ENCODE measurements at places on chromosomes 1 and 21.

DNA sequence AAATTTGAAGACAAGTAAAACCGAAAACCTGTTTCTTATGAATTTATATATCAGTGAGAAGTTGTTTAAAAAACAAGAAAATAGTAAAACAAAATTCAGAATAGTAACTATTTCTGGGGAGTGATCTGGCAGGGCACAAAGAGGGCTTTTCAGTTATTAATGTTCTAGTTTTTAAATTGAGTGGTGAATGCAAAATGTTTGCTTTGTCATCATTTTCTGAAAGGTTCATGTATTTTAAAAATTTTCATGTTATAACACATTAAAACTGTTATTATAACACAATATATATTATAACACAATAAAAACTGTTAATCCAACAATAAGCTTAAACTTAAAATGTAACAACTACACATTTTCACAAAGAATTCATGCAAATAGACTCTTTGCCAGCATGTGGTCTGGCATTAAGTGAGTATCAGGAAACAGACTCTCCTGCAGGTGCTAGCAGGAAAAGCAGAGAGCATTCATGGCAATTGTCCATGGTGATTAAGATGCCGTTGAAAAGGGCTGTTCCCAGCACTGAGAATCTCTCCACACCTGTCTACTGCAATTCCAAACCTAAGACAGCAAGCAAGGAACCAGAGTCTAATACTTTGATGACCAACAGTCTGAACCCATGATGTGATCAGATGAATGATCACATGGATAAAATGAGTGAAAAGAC lies 204.9 kb downstream of the TBX15 start:
- DNase-seq = no peak

GRCh38 chr21:44800103-44800502 lies 1.5 kb downstream of the UBE2G2 start:
- no peak for DNase-seq

DNA sequence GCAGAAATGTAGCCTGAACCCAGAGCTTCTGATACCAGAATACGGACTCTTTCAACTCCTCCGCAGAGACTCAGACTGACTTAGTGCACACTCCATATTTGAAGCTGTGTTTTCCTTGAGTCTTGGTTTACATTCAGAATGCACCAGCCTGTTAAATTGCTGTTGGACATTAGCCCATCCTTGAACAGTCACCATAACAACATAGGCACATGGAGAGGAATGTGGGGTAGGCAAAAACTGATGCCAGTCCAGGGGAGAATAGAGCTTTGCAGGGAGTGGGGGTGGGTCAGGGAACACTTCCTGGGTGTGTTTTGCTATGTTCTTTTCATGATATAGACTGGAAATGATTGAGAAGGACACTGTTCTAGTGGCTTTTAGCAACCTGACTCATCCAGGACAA lies 76.3 kb upstream of the CACNA1E start:
- DNase-seq = no peak

DNA sequence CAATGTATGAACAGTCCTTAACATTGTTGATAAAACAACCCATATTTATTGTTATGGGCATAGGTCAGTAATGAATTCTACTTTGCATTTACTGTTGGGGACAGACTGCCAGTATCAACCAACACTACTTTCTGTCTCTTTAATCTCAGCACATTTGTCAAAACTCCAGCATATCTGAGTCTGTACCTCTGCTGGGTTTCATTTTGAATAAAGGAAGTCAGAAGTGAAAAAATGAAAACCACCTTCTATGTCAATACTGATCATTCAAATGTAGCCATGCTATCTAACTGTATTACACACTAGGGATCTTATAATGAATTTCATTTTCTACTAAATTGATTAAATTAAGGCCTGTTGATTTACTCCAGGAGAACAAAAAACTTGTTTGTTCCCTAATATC lies 24.2 kb upstream of the CXADR start:
- no peak for DNase-seq

DNA sequence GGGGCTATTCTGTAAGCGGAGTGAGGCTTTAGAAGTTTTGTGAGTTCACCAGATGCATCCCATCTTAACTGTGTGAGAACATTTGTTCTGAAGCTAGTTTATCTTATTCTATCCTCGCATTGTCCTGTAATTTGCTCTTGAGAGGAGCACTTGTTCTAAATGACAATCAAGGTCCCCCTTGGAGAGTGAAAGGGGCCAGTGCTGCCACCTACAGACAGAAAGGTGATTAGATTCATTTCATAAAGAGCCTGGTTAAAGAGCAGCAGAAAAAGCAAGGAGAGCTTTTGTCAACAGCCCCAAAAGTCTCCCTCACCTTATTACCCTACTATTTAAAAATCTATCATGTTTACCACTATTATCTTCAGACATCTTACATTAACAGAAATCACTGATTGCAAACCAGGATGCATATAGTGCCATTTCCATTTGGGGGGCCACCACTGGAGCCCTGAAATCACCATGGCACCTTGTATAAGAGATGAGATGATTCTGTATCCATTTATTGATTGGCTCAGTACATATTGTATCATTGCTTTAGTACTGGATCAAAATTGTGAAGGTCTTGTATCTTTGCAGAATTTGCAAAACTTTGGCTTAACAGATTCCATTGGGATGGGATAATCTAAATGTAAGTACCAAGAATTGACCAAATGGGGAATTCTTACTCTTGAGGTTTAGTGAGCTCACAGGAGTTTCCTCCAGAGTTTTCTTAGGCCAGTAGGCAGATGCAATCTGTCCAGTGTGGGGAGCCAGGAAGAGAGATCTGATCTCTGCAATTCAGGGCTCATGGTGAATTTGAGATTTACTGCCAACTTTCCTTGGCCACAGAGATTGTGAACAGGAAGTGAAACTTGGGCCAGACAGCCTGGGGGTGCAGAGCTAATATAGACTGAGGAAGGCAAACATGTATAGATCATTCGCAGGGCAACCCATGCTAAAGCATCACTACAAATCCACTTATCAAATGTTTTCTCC lies 64.3 kb upstream of the TRABD2B start:
- DNase-seq = no peak

DNA sequence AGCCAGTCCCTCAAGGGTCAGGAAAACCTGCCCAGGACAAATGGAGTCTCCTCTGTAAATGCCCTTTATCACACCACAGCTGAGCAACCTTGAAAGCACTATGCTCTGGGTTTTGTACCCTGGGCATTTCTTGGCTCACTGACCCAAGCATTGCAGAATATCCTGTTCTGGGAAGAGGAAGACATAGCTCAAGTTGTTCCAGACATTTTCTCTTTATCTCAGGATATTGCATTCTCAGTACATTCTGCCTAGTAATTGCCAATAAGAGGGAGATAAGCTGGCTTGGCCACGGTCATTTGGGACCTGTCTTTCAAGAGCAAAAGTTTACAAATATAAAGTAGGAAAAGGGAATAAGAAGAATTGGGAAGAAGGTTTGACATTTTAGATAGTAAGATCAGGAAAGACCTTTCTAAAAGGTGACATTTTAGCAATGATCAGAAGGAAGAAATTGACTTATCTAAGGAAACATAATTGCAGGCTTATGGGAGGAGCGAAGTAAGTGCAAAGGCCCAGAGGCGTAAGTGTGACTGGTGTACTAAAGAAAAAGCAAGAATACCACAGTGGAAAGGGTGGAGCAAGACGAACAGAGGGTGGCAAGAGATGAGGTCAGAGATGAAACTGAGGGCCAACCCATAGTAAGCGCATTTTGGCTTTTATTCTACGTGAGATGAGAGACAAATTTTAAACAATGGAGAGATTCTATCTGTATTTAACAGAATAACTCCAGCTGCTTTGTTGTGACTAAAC lies 394.0 kb upstream of the CXADR start:
- no peak for DNase-seq

DNA sequence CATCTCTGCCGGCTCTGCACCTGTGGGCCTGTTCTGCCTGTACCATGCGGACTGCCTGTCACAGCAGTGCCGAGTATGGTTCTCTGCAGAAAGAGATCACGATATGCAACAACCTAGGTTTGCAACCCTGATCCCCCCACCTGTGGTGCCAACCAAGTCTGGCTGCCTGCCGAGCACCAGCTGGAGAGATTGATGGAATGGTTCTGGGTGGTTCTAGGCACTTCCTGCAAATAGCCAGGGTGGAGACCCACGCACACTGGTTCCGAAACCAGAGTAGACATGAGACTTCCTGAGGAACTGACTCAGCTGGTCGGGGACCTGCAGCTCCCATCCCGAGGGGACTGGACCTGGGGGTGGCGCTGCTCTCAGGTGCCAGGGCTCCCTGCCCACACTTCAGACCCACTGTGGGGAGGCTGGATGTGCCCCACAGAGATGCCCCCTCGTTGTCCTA lies 5.4 kb downstream of the TPRG1L start:
- DNase-seq = no peak

- DNase-seq = no peak
These were observed 231.7 kb downstream of the HMCN1 start for GRCh38 chr1:185965870-185966269.

DNA sequence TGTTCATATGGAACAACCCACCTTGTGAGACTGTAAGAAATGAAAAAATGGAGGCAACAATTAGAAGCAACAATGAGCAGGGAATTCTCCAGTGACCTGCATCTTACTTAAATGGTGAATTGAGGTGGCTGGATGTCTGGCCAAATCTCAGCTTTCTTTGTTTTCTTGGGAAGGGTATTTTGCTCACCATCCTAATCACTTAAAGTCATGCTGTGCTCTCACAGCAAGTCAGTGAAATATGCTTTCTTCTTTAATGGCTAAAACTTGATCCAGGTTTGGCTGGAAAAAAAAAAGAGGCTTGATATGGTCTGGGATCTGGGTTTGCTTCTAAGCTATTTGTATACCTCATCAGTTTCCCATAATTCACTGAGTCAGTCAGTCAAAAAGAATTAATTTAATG lies 124.8 kb downstream of the ESRRG start:
- no peak for DNase-seq

- DNase-seq = no peak
These were observed 63.7 kb downstream of the SLC45A1 start for GRCh38 chr1:8381618-8382017.

- no peak for DNase-seq
These were observed 127.9 kb upstream of the MROH9 start for GRCh38 chr1:170807432-170807831.

- DNase-seq = no peak
These were observed 110.4 kb upstream of the C21orf91 start for GRCh38 chr21:17929510-17929909.

- no peak for DNase-seq
These were observed 18.8 kb downstream of the SLC26A9 start for GRCh38 chr1:205924460-205924790.

GRCh38 chr1:23191199-23191598 lies 22.5 kb upstream of the LUZP1 start:
- no peak for DNase-seq

- DNase-seq = no peak
These were observed 141.3 kb downstream of the ASTN1 start for GRCh38 chr1:177023249-177023648.

GRCh38 chr1:43057567-43057966 lies 98.9 kb upstream of the SLC2A1 start:
- DNase-seq = no peak

DNA sequence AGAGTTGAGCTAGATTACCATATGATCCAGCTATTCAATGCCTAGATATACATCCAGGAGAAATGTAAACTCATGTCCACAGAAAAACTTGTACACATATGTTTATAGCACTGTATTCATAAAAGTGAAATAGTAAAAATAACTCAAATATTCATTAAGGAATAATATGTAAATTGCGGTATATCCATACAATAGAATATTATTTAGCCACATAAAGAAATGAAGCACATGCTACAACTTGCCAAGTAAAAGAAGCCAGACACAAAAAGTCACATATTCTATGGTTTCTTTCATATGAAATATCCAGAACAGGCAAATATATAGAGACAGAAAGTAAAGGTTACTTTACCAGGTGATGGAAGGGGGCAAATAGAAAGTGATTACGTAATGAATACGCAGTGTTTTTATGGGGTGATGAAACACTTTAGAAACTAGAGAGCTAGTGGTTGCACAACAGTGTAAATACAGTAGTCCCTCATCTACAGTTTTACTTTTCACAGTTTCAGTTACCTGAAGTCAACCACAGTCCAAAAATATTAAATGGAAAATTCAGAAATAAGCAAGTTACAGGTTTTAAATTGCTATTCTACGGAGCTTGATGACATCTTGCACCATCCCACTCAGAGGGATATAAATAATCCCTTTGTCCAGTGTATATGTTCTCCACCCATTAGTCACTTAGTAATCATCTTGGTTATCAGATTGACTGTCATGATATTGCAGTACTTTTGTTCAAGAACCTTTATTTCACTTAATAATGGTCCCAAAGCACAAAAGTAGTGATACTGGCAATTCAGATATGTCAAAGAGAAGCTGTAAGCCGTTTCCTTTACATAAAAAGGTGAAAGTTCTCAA lies 62.3 kb downstream of the ZNF644 start:
- no peak for DNase-seq

- no peak for DNase-seq
These were observed 5.6 kb upstream of the S100A8 start for GRCh38 chr1:153396461-153396860.

GRCh38 chr1:94873520-94874351 lies 53.2 kb downstream of the CNN3 start:
- DNase-seq = no peak

DNA sequence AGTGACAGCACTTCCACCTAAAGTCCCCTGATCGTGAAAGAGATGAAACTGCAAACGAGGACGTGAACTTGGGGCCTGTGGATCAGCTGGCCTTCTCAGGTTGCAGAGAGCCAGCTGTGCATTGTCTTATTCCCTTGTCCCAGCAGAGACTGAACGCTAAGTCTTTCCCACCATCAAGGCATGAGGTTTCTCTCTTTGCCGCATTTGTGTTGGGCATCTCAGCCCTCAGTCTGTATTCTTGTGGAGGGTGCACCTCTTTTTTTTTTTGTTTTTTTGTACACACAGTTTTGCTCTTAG lies 71.4 kb downstream of the KIF26B start:
- DNase-seq = no peak

DNA sequence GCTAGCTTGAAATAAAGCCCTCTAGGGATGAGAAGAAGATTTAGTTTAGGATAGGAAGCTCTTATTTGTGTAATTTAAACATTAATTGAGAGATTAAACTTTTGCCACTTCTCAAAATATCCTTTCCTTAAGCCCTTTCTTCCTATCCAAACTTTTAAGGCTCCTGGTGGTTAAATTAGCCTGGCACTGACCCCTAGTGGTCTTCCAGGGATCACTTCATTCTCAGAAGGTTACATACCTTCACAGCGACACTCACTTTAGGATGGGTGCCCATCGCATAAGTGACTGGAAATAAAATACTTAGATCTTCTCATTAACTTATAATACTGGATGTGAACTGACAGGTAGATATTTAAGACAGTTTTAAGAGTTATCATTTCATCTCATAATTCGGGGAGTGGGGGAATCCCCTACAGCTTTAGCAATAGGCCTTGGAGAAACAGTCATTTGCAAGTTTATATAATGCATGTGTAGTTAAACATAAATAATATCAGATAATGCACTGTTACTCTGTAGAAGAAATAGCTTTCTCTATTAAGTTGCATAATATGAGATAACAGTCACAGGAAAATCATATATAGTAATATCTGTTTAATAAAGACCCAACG lies 7.4 kb downstream of the LHX9 start:
- DNase-seq = no peak

Measured in activated naive CD4-positive, alpha-beta T cell treated with anti-CD3 and anti-CD28 coated beads, Interleukin-2, amount 50 U/mL, for 16 hours (primary cell).